ENCODE measurements at places on chromosomes 4 and X.

GRCh38 chr4:132530861-132531260, 618.2 kb upstream of the PCDH10 start:
- DNase-seq, result no peak

DNA sequence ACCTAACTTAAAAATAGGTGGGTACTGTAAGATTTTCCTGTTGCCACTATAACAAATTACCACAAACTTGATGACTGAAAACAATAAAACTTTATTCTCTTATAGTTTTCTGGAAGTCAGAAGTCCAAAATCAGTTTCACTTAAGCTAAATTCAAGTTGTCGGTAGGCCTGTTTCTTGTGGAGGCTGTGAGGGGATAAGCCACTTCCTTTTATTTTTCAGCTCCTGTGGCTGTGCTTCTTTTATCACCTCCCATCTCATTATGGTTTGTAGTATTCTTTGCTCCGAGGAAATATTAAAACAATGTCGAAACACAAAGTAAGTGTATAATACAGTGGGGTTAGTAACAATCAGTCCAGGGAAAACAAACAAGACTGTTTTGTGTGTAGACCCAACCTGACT, 610.5 kb upstream of the TECRL start:
- no peak for DNase-seq

DNA sequence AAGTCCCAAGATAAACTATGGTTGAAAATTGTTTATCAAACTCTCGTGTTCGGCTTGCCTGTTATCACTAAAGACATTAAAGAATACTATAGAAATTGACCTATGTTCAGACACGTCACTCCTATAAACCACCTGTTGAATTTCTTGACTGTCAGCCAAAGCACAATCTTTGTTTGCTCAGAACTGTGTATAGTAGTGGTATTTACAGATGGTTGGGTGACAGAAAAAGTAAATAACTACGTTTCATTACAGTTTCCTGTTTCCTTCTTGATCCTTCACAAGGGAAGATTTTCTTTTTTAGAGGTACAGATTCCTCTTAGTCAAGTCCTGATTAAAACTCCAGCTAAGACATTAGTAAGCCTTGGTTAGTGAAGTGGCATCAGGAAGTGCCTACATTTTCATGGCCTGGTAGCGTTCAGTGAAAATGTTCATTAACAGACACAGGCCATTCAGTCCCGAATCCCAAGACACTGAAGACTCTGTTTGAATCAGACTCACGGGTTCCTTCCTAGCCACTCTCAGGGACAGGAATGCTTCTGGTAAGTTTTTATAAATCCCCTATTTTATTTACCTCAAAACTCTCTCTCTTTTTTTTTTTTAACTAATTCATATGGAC, at the start of gene SMIM31:
SMIM31 (plus strand) TSS at position 259 of the 616 bp plus-strand sequence. CDS start 16,313 bp downstream, outside the sequence.
- no peak for DNase-seq

DNA sequence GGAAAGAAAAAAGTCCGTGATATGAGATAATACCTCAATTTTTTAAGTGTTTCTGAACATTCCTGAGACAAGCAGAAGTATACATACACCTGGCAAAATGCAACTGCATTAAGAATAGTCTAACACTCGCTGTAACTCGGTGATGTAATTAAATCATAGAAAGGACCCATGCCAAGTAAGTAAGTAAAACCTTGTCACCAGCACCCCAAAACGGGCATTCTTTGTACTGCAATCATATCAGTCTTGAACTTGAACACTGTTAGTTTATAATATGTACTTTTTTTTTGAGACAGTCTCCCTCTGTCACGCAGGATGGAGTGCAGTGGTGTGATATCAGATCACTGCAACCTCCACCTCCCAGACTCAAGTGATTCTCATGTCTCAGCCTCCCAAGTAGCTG, 47.4 kb downstream of the SMIM14 start:
- no peak for DNase-seq

DNA sequence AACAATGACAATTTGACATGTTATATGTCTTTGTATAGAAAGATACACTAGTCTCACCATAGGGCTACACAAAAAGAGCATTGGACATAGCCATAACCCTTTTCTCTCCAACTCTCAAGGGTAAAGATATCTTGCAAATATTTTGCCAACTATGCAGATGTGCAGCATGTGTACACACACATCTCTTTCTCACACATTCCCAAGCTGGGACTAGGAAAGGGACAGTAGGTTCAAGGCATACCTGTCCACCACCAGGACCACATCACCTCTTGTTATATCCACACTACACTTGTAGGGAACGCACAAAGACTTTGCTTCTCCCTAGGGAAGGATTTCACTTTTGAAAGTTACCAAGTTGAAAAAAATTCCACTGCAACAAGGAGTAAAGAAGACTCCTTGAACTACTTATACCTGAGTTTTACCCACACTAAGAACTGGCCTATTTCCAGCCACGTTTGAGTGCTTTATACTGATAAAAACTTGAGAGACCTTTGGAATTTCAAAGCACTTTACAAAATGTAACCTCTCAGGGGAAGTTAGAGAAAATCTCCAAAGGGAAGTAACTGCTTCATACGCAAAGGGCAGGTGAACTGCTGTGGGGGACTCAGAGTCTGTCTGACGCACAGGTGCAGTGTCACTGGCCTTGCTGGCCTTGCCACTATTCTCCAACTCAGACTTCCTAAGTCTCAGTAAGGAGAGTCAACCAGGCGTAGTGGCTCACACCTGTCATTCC, 36.9 kb downstream of the NR3C2 start:
- DNase-seq, result no peak

DNA sequence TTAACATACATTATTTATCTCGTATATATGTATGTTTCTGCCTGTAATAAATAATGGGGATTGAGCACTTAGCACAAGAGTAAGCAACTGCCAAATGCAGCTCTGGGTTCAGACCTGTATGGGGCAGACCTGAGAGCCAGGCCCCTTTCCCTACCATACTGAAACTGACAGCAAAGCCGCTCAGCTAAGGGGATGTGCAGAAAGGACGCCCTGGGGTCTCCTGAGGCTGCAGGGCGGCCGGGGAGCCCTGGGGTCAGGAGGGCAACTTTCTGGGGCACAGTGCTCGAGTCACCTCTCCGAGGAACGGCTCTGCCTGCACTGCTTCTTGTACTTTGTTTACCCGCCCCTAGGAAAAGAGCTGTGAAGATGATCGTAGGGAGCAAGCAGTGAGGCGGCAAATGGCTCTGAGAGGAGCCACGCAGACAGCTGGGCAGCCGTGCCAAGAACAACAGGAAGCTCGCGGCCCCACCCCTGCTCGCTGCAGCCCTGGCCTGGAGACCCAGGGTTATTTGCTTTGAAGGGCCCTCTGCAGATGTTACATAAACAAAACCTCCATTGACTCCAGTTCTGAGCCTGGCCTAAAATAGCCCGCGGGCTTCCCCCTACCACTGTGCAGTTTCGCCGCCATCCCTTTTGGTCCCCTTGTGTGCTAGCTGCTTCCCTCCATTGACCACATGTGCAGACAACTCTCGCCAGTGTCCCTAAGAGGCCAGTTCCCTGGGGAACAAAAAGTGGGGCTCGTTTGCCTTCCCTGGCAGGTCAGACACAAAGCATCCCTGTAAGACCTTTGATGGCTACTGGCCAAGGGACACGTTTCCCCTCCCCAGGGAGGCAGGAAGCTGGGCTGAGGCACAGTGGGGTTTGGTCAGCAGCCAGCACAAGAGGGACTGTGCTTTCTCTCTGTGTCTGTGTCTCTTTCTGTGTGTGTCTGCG, 111.3 kb upstream of the LNX1 start:
- no peak for DNase-seq

DNA sequence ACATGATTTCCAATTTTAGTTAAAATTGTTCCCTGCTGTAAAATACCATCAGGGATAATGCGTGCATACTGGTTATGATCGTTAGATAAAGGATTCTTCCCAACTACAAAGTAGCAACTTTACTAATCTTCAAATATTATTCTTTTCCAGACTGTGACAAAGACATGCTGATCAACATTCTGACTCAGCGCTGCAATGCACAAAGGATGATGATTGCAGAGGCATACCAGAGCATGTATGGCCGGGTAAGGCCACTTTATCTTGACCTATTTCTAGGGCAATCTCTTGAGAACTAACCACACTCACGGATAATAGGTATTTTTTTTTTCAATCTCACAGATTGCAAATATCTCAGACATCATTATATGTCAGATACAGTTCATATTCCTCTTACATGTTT, 47.0 kb downstream of the ANXA10 start:
- no peak for DNase-seq

- DNase-seq, result no peak
Observed at GRCh38 chrX:2521927-2522386, 21.2 kb upstream of the DHRSX start.

GRCh38 chrX:1139185-1139500, 73.3 kb downstream of the CRLF2 start:
- DNase-seq, result no peak

DNA sequence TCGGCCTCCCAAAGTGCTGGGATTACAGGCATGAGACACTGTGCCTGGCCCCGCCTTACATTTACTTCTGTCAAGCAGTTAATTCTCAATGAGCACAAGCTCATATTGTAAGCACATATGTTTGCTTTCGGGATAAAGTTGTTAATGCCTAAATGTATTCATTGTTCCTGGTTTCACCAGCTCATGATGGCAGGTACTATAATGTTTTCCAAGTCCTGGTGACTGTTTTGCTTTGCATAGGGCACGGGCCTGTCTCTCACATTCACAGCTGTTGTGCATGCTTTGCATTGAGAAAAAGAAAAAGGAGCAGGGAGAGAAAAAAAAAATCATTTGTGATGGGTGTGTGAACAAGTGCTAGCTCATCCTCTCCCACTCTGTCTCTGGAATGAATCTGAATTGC, 661.2 kb upstream of the TENM3 start:
- DNase-seq, result no peak

Data from stimulated activated CD4-positive, alpha-beta T cell treated with anti-CD3 and anti-CD28 coated beads, TNF-alpha, amount 100 ng/mL, for 4 hours (primary cell).